Activated T-cell treated with anti-CD3 and anti-CD28 coated beads, Interleukin-2, amount 50 U/mL, for 72 hours (primary cell): ENCODE measurements at places on chromosomes 1 and 21. TPM values are rescaled to one million over a fixed set of nuclear protein-coding genes. Genes with fewer than 3 reads are reported as not detected.

DNA sequence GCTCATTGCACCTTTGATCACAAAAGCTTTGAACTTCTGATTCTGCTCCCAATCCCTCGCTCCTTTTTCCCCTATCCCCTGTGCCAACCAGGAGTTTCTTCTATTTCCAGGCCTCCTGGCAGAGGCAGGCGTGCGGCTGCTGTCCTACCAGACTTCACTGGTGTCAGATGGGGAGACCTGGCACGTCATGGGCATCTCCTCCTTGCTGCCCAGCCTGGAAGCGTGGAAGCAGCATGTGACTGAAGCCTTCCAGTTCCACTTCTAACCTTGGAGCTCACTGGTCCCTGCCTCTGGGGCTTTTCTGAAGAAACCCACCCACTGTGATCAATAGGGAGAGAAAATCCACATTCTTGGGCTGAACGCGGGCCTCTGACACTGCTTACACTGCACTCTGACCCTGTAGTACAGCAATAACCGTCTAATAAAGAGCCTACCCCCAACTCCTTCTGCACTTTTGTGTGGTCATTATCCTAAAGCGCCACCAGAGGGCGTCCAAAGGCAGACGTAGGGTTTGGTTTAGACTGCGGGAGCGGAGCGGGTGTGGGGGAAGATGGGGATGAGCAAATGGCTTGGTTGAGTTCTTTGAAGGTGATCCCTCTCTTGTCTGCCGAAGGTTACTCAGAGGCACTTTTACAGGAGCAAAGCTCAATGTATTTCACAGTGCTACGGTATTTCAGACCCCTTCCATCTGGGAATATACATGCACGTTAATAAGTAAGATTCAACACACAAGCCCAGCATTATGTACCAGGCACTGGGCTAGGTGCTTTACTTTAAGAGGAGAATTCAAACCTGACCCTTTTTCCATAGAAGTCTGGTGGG is 24.7 kb downstream of the HMGCS2 start:
- H3K36me3 ChIP-seq = peaks cover 12% of the 10 kb centered on the region
- peak; percentile 48 for DNase-seq
- H3K4me3 ChIP-seq = no peak overlapping the region
- peaks cover 23% of the 10 kb centered on the region for H3K4me1 ChIP-seq

GRCh38 chr1:234408757-234409156 is 35.5 kb downstream of the COA6 start:
- peaks cover 48% of the 10 kb centered on the region for H3K4me1 ChIP-seq
- H3K4me3 ChIP-seq = peak overlapping the region; percentile 59
- peak overlapping the region; percentile 58 for H3K27ac ChIP-seq
- H3K36me3 ChIP-seq = no peaks in the 10 kb centered on the region

- no peaks in the 10 kb centered on the region for H3K4me1 ChIP-seq
- H3K4me3 ChIP-seq = no peak overlapping the region
- no peaks in the 10 kb centered on the region for H3K27me3 ChIP-seq
Measured at GRCh38 chr1:232369451-232370296, 260.3 kb downstream of the SIPA1L2 start.

DNA sequence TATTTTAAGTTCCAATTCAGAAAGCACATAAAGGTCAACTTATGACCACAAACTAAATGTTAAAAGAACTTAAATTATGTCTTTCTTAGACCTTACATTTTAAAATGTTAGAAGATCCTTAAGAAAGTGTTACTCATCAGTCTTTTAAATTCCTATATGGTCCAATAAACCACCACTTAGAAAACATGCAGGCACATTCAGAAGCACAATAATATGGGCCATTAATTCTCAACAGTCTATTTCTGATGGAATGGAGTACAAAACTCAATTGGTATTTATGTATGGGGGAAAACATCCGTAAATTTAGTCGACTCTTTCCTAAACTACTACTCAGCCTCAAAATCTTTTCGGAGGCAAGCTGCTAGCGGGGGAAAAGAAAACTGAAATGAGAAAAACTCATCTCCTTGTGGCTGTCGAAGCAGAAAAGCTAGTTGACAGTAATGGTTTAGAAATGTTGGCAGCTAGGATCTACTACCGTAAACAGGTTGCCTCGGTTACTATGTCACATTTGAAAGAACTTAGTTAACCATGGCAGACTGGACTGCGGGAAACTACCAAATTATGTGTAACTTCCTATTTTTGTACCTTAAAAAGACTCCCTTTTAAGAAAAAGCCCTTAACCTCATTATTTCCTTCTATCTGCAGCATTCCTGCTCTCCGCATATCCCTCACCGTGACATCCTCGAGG is 1.0 kb downstream of the TRMT1L start:
- peaks cover 3% of the 10 kb centered on the region for H3K36me3 ChIP-seq
- H3K27ac ChIP-seq = peak overlapping the region; percentile 95
- H3K27me3 ChIP-seq = no peaks in the 10 kb centered on the region
- DNase-seq = peak; percentile 10
- H3K4me3 ChIP-seq = peak overlapping the region; percentile 100

DNA sequence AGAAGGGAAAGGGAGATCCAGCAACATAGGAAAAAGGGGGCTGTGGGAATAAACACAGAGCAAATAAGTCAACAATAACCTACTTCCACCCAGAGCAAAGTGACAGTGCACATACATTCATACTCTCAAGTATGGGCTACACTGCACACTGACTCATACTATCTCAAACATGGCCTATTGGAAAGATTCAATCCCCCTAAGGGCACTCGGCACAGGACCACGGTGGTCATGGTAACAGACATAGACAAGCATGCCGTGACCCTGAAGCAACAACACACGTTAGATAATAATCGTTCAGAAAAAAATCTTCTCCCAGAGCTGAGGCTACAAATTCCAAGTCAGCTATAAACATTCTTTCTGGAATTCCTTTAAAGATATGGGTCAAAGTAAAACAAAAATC is 16.8 kb upstream of the JAK1 start:
- H3K4me3 ChIP-seq = no peak overlapping the region
- H3K4me1 ChIP-seq = peaks cover 27% of the 10 kb centered on the region
- no peak overlapping the region for H3K27ac ChIP-seq
- no peaks in the 10 kb centered on the region for H3K27me3 ChIP-seq
- DNase-seq = no peak

- no peaks in the 10 kb centered on the region for H3K36me3 ChIP-seq
- no peaks in the 10 kb centered on the region for H3K4me1 ChIP-seq
- no peak for DNase-seq
- no peaks in the 10 kb centered on the region for H3K27me3 ChIP-seq
Measured at GRCh38 chr1:29325675-29326074, 89.4 kb downstream of the PTPRU start.

- no peak overlapping the region for H3K4me3 ChIP-seq
- no peak overlapping the region for H3K27ac ChIP-seq
- no peak for DNase-seq
- H3K36me3 ChIP-seq = no peaks in the 10 kb centered on the region
- no peaks in the 10 kb centered on the region for H3K27me3 ChIP-seq
Measured at GRCh38 chr21:38436341-38436740, 61.9 kb downstream of the ERG start.

DNA sequence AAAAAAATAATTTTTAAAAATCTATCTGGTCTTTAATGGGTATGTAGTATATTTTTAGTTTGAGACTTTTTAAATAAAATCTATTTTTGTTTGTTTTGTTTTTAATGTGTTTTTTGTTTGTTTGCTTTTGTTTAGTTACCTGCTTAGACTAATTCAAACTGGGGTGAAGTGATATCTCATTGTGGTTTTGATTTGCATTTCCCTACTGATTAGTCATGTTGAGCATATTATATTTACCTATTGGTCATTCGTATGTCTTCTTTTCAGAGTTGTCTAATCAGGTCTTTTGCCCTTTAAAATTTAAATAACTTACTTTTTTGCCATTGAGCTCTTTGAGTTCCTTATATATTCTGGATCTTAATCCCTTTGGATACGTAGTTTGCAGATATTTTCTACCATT is 20.3 kb downstream of the CD1B start:
- H3K36me3 ChIP-seq = no peaks in the 10 kb centered on the region
- no peak for DNase-seq
- H3K27me3 ChIP-seq = peaks cover 5% of the 10 kb centered on the region
- no peak overlapping the region for H3K4me3 ChIP-seq
- H3K4me1 ChIP-seq = no peaks in the 10 kb centered on the region
- H3K27ac ChIP-seq = no peak overlapping the region

DNA sequence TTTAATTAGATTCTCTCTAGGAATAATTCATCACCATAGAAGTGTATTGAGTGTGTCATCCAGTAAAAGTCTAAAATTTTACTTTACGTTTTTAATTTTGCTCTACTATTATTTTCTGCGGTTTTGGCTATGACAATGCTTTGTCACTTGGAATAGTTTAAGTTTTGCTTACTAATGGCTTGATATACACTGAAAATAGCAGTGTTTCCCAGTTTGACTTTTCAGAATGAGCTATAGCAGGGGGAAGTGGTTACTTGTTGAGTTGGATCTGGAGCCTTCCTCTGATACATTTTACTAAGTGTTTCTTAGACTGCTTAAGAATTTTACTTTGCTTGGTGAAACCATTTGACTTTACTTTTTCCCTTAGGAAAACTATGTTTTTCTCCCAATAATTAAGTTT is 5.0 kb downstream of the DNAJC16 start:
- H3K27ac ChIP-seq = peak overlapping the region; percentile 44
- H3K27me3 ChIP-seq = no peaks in the 10 kb centered on the region
- H3K4me3 ChIP-seq = no peak overlapping the region

GRCh38 chr1:239831577-239832355 is 259.9 kb upstream of the FMN2 start:
- H3K36me3 ChIP-seq = no peaks in the 10 kb centered on the region
- H3K4me1 ChIP-seq = peaks cover 3% of the 10 kb centered on the region
- H3K27ac ChIP-seq = no peak overlapping the region
- H3K27me3 ChIP-seq = no peaks in the 10 kb centered on the region

DNA sequence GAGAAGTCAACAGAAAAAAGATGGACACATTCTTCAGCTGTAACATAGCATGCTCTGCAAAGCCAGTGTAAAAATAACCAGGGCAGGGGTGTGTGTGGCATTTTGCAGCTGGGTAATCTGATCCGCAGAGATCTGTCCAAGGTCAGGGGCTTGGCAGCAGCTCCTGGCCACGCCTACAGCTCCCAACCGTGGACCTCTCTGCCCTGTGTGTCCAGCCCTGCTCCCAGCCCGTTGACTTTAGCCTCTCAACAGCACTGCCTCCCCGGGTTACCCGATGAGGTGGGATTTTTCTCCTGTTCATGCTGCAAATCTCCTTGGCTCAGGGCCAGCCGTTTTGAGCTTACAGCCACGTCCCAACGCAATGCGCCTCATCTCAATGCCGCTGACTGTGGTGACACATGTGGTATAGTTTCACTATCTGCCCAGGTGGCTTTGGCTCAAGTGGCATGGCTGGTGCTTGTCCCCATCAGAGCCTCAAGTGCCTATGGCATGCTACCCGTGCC is 68.1 kb downstream of the VWA5B1 start:
- H3K27me3 ChIP-seq = peaks cover 45% of the 10 kb centered on the region
- H3K4me1 ChIP-seq = peaks cover 23% of the 10 kb centered on the region
- no peak overlapping the region for H3K27ac ChIP-seq
- DNase-seq = no peak
- no peak overlapping the region for H3K4me3 ChIP-seq

GRCh38 chr1:1135339-1136136 is 19.6 kb upstream of the C1orf159 start:
- no peak for DNase-seq
- H3K36me3 ChIP-seq = no peaks in the 10 kb centered on the region
- no peaks in the 10 kb centered on the region for H3K27me3 ChIP-seq
- peaks cover 14% of the 10 kb centered on the region for H3K4me1 ChIP-seq
- no peak overlapping the region for H3K27ac ChIP-seq
- H3K4me3 ChIP-seq = no peak overlapping the region

CITED4 gene
- total RNA-seq = 1.9 TPM

RGS1 gene
- total RNA-seq = 30.7 TPM

SPRR5 gene
- total RNA-seq = not detected

OR10T2 gene
- not detected for total RNA-seq

TPTE gene
- total RNA-seq = not detected

SPOCD1 gene
- total RNA-seq = 0.74 TPM

GUCA2A gene
- not detected for total RNA-seq

TGFB2 gene
- total RNA-seq = not detected

HES2 gene
- 0.44 TPM for total RNA-seq
